ENCODE measurements at places on chromosomes 1 and 21.
A peak's percentile ranks its signal among the peaks of the same experiment; 100 is the strongest.

GRCh38 chr1:9827558-9828185 is 3.9 kb upstream of the CLSTN1 start:
- peak; percentile 40 for DNase-seq

DNA sequence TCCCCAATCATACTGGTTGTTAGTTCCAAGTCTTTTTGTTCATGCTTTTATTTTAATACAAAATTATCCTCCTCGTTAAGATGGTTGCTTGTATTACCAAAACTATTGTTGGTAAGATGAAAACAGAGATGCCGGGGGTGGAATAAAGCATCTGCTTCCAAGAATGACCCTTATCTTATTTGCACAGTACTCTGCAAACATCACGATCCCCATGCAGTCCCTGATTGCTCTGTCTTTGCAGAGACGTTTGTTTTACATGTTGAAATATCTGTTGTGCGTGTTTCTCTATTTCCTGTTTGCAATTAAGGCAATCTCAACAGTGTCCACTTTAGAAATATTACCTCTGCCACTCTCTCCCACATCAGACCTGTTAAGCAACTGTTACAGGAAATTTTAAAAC is 141.3 kb upstream of the NCAM2 start:
- DNase-seq, result no peak

DNA sequence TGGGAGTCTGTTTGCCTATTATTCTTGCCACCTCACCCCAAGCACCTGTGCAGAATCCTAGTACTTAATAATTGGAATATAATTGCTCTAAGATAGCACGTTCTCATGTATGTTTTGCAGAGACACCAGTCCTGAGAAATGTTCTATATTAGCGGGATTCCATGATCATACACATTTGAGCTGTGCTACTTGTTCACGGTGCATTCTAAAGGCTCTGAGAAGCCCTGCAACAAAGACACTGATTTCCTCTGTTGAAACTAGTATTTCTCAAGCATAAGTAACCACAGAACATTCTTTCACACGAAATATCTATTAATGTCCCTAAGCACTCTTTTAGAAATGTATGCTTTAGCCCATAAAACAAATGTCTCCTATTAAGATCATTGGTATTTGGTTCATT is 109.4 kb downstream of the BARHL2 start:
- no peak for DNase-seq

- no peak for DNase-seq
Measured at GRCh38 chr1:230702934-230703678, 10.8 kb downstream of the AGT start.

GRCh38 chr1:38246955-38247952 is 200.7 kb upstream of the POU3F1 start:
- no peak for DNase-seq

- DNase-seq, result no peak
Measured at GRCh38 chr1:28822799-28823198, 10.8 kb downstream of the OPRD1 start.

- DNase-seq, result no peak
Measured at GRCh38 chr1:156914440-156914856, 6.0 kb upstream of the LRRC71 start.

DNA sequence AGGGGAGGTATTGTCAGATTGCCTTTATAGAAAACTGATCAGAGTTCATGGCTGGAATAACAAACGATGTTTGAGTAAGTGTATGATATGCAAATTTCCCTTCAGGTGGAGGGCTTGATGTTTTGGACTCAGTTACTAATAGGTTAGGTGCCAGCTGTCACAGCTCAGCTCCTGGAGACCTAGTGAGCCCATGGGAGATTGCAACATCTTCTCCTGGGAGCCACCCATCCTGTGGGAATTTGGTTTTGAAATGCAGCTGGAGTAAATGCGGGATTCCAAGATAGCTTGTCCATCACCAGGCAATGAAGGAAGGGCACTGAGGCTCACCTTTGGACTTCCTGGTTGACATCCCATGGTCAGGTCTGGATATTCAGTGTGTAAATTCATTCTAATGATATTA is 211.4 kb upstream of the NRIP1 start:
- DNase-seq, result no peak

Data from Kasumi-1 (cell line).